ENCODE measurements at places on chromosomes 12 and 14. TPM values are rescaled to one million over a fixed set of nuclear protein-coding genes. Genes with fewer than 3 reads are reported as not detected.

MYBPC1 gene
- total RNA-seq = not detected

KDM2B gene
- 21.1 TPM for total RNA-seq

TAS2R14 gene
- 3.9 TPM for total RNA-seq

SERPINA6 gene
- total RNA-seq = not detected

LBHD2 gene
- total RNA-seq = not detected

GPX2 gene
- not detected for total RNA-seq
